ENCODE measurements at places on chromosomes 5 and 9.

- DNase-seq, result no peak
These were observed 25.5 kb downstream of the INSYN2B start for GRCh38 chr5:169954786-169955185.

DNA sequence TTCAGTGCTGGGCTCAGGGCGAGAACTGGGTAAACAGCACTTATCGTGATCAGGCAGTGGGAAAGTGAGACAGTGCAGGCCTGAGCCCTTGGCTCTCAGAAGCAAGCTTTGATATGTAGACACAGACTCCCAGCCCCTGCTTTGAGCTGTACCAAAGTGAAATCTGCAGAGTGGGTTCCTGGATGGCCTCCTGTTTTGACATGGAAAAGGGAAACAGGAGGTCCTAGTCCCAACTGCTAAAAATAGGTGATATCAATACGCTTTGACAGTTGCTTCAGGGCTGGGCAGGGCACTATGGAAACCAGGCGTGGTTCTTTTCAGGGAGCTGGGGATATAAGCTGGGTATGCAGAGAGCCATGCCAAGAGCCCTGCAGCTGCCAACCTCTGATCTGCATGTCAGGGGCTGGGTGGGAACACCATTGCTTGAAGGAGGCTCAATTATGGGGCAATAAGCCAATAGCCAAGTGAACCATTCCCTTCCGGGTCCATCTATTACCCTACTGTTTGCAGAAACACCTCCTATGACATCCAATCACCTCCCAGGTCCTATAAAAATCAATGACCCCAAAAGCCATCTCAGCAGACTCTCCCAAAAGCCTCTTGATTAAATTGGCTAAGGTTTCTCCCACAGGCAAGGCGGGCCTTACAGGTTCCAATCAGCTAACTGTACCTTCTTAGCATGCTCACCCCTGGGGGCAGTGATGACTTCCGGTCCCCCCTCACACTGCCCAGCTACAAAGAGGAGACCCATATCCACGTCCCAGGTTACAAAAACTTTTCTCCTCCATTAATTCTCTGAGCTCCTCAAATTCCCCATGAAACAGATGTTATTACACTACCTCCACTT, 45.8 kb downstream of the EPB41L4B start:
- no peak for DNase-seq

- DNase-seq, result no peak
These were observed 330.8 kb upstream of the RFX3 start for GRCh38 chr9:3856592-3856991.

DNA sequence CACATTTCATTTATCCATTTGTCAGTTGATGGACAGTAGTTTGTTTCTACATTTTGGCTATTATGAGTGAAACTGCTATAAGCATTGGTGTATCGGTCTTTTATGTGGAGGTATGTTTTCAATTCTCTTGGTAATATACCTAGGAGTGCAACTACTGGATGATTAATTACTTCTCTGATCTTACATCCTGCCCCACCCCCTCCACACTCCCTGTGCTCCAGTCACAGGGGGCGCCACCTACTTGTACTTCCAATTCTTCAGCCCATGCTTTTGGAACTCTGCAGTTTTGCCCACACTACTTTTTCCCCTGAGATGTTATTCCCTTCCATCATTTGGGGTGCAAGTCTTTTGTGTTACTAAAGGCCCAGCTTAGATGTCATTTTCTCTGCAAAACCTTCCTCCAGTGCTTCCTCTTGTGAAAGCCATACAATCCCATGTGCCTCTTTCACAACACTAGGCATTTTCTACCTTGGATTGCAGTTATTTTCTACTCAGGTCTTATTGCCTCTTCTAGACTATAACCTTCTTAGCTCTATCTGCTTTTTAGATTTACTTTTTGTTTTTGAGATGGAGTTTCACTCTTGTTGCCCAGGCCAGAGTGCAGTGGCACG, 42.1 kb downstream of the SEC61B start:
- DNase-seq, result no peak

- no peak for DNase-seq
These were observed 30.2 kb upstream of the HSPA9 start for GRCh38 chr5:138605254-138605972.

GRCh38 chr5:119328753-119329602, 26.8 kb upstream of the TNFAIP8 start:
- peak; percentile 62 for DNase-seq

DNA sequence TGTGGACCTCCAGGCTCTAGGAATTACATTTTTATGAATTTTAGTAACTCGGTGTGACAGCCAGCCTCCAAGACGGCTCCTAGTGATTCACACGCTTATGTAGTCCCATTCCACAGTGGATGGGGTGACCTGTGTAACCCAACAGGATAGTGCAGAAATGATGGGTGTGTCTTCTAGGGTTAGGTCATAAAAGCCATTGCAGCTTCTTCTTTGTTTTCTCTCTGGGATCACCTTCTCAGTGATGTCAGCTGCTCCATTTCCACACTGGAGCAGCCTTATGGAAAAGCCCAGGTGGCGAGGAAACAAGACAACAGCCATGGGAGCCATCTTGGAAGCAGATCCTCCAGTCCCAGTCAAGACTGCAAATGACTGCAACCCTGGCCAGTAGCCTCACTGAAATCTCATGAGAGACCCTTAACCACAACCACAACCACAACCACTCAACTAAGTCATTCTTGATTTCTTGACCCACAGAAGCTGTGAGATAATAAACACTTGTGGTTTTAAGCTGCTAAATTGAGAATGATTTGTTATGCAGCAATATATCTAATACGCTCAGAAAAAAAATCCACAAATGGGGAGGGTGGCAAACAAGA, 5.1 kb upstream of the GNPDA1 start:
- DNase-seq, result no peak

GRCh38 chr5:112479418-112479817, 60.3 kb upstream of the EPB41L4A start:
- no peak for DNase-seq

- DNase-seq, result no peak
These were observed 148.3 kb upstream of the RUSC2 start for GRCh38 chr9:35341585-35341984.

GRCh38 chr5:142549834-142550233, 136.1 kb downstream of the FGF1 start:
- DNase-seq, result no peak

DNA sequence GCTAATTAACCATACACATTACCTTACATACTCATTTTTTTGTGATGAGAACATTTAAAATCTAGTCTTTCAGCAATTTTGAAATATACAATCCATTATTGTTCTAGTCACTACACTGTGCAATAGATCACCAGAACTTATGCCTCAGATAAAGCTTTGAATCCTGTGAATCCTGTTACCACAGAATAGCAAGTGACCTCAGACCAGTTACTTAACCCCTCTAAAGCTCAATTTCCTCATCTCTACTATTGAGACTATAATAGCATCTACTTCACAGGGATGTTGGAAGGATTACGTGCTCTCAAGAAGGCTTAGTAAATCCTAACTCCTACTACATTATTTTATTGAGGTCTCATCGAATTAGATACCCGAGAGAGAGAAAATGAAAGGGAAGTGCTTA, 60.2 kb upstream of the PIP5K1B start:
- no peak for DNase-seq

- DNase-seq, result no peak
These were observed 154.2 kb downstream of the CD180 start for GRCh38 chr5:67042176-67043003.

DNA sequence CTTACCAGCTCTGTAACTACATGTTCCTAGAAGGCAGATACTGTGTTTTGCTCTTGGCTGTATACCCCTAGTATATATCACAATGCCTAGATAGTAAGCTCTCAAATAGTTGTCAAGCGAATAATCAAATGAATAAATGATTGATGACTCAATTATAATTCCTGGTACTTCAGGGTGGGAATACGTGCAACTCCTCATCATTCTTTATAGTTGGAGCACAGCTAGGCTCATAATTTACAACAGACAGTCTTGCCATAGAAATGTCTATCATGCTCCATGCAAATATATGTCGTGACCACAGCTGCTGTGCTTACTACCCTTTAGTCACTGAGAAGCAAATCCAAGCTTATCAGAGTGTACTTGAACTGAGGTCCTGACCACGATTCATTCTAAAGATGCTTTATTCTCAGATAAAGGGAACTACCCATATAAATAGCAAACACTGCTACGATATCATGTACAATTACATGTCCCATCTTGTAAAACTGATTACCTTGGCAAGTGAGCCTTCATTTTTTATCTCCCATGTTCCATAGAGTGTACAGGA, 52.1 kb downstream of the STRBP start:
- no peak for DNase-seq

GRCh38 chr5:172659909-172660628, 19.0 kb downstream of the NEURL1B start:
- no peak for DNase-seq

- no peak for DNase-seq
These were observed 105.1 kb downstream of the PSD2 start for GRCh38 chr5:139900546-139901250.

DNA sequence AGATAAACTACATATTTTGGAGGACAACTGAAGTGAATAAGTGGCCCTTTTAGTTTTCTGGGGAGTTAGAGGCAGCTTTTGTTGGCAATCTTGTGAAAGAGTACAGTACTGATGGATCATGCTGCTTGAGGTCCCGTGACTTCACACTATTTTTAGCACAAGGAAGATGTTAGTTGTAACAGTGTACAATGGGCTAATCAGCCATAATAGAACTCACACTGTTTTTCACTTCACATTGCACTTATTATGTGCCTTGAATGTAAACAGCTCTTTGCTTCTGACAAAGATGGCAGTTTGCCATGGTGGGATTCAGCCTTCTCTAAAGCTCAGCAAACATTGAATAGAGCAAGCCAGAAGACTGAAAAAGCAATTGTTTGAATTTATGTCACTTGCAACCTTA, 176.7 kb upstream of the ZNF608 start:
- no peak for DNase-seq

DNA sequence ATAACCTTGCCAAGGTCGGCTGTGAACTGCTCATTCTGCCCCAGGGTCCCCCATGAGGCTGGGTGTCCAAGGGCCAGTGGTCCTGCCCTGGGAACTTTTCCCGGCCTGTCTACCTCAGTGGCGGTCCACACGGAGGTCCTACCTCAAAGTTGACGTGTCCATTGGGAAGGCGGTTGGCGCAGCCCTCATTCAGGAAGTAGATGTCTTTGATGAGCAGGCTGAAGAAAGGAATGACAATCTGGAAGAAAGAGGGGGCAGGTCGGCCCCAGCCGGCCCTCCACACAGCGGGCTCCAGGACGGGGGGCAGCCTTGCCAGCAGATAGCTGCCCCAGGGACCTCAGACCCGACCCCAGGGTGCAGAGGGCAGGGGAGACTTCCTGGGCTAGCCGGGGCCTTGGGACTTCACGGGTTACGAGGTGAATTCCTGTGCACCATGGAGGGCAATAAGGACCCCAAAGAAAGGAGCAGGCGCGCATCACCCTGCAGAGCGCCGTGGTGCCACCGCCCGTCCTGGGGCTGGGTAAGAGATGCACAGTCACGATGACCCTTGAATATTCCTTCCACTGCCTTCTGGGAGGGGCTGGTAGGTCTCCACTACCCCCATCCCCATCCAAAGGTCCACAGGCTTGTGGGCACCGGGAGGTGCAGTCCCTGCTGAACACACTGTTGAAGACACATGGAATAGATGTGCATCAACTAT, 42.9 kb upstream of the RNF130 start:
- no peak for DNase-seq

GRCh38 chr9:34037626-34038025, 11.1 kb downstream of the UBAP2 start:
- DNase-seq, result no peak

GRCh38 chr9:69760278-69760610, 433 bp upstream of the PTAR1 start:
- DNase-seq, result no peak

DNA sequence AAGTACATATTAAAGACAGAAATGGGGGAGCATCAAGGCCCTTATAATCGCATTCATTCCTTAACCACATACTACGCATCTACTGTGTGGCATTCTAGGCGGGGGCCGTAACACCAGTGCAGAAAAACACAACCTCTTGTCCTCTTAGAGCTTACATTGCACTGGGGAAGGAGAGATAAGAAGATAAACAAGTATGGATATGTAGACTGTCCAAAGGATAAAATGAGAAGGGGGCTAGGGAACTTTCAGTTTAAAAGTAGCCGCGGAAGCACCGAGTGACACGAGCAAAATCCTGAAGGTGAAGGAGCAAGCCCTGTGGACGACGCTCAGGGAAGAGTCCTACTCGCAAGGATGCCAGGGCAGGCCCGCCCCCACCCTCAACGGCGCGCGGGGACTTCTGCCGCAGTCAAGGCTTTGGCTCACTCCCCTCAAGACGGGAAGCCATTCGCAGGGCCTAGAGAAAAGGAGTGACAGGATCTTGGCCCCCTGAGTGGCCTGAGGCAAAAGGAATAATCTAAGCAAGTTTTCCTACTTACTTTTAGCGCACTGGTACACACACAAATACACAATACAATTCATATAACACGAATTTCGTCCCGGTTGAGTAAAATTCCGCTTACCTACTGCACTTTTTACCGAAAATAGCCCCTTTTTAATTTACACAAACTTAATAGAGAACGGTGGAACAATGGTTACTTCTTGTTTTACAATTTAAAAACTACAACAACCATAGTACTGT, 1.3 kb upstream of the NIPBL start:
- DNase-seq, result peak; percentile 11
